Head of caudate nucleus (tissue), 42 donors: ENCODE measurements at places on chromosomes 5 and 9.
A peak's percentile ranks its signal among the peaks of the same experiment; 100 is the strongest.

- DNase-seq: no peak
Measured at GRCh38 chr5:2514484-2514883, 237.0 kb downstream of the IRX2 start.

GRCh38 chr5:132495667-132496190 lies 5.2 kb upstream of the IRF1 start:
- DNase-seq: peak; percentile 76

DNA sequence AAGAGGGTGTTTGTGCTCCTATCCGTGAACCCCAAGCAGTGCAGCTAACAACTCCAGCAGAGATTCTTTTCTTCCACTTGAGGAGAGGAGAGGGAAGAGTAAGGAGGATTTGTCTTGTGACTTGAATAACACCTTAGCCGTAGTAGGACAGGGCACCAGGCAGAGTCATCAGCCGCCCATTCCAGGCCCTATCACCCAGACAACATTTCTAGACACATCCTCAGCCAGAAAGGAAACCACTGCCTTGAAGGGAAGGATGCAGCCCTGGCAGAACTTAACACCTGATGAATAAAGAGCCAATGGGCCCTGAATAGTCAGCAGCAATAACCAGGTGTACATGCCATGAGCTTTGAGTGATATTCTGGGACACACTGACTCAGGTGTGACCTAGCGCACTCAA lies 1013.0 kb upstream of the COX7C start:
- DNase-seq: no peak

- DNase-seq: no peak
Measured at GRCh38 chr5:127840198-127840524, 137.0 kb downstream of the CCDC192 start.
